WTC11 (cell line): ENCODE measurements at places on chromosomes 11 and 22.

GRCh38 chr22:42865536-42865935 lies 8.5 kb upstream of the ARFGAP3 start:
- DNase-seq = no peak

DNA sequence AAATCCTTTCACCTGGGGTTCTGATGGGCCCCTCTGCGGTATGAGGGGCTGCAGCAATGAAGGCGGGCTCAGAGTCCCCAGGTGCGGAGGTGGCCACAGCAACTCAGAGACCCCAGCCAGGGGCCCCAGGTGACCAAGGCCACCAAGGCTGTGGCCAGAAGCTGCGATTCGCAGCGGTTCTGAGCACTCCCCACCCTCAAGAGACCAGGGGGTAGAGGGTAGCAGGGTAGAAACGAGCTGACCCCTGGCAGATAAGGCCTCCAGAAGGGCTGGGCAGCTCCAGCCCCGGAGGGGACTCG lies 948 bp downstream of the TNKS1BP1 start:
- DNase-seq = no peak

DNA sequence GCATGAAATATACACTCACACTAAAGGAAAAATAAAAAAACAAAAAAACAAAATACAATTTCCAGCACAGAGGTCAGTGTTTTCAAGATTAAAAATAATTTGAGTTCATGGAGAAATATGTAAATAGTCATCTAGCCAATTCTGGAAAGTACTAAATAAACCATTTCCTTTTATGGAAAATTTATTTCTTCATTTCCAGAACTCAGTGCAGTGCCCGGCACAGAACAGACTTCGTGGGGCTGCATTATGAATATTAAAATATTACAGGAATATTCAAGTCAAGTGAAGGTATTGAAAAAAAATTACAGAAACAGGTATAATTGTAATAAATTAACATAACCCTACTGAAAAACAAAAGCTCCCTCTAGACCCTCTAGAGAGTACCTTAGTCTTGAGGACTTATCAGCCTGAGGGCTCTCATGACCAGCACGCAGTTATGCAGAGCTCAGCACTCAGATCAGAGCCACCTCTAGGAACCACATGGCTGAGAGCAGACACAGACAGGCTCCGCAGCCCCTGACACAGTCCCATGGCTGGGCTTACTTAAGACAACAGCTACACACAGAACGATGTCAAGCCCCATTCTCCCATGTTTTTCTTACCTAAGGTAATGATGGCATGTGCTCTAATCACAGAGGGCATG lies 45.6 kb downstream of the NCAPD3 start:
- DNase-seq = no peak

GRCh38 chr11:119210050-119210449 lies 3.9 kb downstream of the CBL start:
- no peak for DNase-seq

GRCh38 chr11:3831378-3832239 lies 9.2 kb downstream of the RHOG start:
- DNase-seq = no peak

DNA sequence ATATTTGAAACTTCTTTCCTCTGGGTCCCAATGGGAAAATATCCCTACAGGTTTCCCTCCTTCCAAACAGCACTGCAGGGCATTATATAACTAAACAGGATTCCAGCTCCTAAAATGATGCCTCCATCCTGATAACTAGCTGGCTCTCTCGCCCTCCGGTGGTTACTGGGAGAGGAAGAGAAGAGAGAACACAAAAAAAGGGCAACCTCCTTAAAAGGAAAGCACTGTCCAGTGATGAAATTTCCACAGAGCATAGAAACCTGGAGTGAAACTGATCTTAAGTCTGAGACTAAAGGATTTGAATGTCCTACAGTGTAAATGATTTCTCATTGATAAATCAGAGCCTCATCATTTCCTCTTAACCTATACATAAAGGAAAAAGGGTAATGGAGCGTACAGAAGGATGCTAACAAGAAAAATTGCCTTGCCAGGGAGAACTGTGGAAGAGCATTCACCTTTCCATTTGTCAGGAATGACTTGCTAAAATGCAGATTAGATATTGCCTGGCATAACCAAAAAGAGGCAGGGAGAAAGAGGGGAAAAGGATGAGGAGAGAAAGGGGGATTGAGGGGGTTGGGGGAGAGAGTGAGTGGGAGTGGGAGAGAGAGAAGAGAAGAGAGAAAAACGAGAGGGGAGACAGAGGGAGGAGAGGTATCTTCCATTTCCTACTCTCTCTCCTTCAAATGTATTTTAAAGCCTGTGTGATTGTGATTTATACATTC lies 121.3 kb downstream of the APOL5 start:
- DNase-seq = peak; percentile 22

DNA sequence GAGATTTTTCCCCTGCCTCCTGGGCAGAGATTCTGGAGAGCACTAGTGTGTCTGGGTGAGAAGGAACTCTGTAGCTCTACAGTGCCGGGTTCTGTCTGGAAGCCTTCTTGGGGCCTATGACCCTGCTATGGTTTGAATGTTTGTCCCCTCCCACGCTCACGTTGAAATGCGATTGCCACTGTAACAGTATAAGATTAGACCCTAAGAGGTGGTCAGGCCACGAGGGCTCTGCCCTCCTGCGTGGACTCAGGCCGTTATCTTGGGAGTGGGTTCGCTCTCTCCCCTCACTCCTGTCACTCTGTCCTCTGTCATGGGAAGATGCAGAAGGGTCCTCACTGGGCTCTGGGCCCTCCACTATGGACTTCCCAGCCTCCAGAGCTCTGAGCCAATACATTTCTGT lies 3.5 kb downstream of the AP5B1 start:
- no peak for DNase-seq

GRCh38 chr11:66901964-66902390 lies 45.1 kb downstream of the LRFN4 start:
- no peak for DNase-seq

DNA sequence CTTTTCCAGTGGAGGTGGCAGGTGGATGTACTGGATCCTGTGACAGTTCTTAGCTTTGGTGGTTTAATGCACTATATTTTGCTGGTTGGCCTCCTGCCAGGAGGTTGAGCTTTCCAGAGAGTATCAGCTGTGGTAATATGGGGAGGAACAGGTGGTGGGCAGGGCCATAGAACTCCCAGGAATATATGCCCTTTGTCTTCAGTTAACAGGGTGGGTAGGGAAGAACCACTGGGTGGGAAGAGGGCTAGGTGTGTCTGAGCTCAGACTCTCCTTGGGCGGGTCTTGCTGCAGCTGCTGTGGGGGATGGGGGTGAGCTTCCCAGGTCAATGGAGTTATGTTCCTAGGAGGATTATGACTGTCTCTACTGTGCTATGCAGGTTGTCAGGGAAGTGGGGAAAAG lies 203.8 kb downstream of the DLG2 start:
- no peak for DNase-seq

- no peak for DNase-seq
Measured at GRCh38 chr11:86167499-86168164, 76.9 kb upstream of the EED start.

- DNase-seq = no peak
Measured at GRCh38 chr22:44493206-44493605, 4.8 kb downstream of the RTL6 start.

- DNase-seq = no peak
Measured at GRCh38 chr11:17526931-17527627, 17.1 kb downstream of the USH1C start.

DNA sequence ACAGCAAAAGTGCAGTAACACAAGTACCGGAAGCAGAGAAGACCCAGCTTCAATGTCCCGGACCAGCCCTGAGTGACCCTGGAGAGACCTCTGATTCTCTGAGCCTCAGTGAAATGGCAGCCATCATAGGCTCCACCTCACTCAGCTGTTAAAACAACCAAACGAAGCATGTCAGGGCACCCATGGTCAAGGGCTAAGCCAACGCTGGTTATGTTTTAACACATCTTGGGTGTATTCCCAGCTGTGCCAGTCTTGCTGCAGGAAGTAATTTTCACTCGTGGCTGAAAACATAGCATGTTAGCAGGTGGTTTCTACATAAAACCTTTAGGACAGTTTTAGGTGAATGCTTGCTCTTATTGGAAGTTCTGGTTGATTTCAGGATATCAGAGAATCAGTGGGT lies 30.9 kb downstream of the LMO2 start:
- no peak for DNase-seq

DNA sequence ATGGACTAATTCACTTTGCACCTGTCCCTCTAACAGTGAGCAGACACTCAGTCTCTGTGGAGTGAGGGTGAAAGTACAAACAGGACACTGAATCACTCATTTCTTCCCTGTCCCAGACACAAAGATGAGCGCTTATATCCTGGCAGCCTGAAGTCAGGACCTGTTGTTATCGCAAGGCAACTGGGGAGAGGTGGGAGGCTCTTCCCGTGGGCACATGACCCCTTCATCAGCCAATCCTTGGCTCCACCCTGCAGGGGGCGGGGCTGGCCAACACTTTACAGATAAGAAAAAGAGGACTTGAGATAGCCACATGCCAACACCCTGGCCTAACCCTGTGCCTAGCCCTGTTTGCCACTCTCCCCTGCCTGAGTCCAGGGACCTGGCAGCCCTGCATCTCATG lies 29.5 kb upstream of the TESMIN start:
- peak; percentile 79 for DNase-seq

GRCh38 chr22:32617271-32617670 lies 142.7 kb downstream of the FBXO7 start:
- DNase-seq = no peak

GRCh38 chr11:75615751-75616150 lies 53.1 kb downstream of the MAP6 start:
- DNase-seq = no peak

DNA sequence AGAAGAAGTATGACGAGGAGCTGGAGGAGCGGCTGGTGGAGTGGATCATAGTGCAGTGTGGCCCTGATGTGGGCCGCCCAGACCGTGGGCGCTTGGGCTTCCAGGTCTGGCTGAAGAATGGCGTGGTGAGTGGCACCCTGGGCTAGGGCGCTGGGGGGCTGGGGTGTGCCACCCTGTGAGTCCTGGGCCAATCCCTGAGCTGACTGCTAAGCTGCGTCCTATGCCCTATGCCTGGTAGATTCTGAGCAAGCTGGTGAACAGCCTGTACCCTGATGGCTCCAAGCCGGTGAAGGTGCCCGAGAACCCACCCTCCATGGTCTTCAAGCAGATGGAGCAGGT lies 3.9 kb downstream of the TAGLN start:
- no peak for DNase-seq

- no peak for DNase-seq
Measured at GRCh38 chr11:19306179-19306944, 65.6 kb upstream of the E2F8 start.

DNA sequence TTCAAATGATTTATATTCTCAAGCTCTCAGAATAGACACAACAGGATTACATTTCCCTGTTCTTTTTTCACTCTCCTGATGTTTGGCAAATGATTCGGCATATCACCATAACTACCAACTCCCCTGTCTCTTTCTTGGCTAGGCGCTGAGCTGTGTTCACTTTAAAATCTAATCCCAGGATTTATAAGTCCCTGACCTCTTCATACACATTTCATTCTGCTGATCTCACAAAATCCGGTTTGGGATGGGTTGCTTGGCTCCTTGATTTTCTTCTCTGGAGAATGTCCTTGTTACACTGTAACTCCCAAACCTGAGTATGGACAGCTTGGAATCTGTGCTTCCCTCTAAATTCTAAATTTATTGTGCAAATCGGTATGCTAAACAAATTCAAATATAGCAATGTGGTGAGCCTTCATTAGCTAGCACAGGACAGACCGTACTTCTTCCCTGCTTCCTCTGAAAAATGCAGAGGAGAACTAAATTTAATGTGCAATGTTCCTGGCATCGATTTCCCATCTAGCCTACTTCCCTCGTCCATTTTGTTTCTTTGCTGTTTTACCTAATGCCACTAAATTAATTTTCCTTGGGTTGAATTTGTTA lies 858.5 kb upstream of the FAT3 start:
- no peak for DNase-seq

- DNase-seq = no peak
Measured at GRCh38 chr11:95925011-95925410, 1.1 kb upstream of the MTMR2 start.

DNA sequence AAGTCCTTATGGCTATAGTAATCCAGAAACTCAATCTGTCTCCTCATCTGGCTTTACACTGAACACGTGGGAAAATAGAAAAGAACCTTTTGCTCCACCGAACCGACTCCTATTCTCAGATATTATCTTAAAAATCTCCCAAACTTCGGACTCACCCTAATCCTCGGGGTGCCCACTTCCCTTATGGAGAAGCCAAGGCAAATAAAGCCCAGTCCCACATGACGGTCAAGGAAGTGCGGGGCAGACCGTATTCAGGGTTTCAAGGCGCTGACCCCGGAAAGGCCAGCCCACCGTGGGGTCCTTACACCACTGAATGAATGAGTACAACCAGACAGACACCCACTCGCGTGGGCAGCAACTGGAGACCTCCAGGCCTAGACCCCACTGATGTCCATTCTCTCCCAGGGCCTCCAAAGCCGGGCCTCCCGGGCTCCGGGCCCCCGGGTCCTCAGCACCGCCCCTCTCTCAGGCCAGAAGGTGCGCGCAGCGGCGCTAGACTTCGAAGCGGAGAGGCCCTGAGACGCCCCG lies 489 bp downstream of the NUP98 start:
- DNase-seq = no peak

- DNase-seq = no peak
Measured at GRCh38 chr11:132588366-132588765, 943.9 kb downstream of the OPCML start.
